ENCODE measurements at places on chromosomes 6 and 20. TPM values are rescaled to one million over a fixed set of nuclear protein-coding genes. Genes with fewer than 3 reads are reported as not detected.

GRCh38 chr20:25081065-25081729 is 744 bp downstream of the VSX1 start:
- peak; percentile 78 for DNase-seq

- no peak for DNase-seq
These were observed 236.2 kb upstream of the TAB2 start for GRCh38 chr6:149081281-149081680.

DNA sequence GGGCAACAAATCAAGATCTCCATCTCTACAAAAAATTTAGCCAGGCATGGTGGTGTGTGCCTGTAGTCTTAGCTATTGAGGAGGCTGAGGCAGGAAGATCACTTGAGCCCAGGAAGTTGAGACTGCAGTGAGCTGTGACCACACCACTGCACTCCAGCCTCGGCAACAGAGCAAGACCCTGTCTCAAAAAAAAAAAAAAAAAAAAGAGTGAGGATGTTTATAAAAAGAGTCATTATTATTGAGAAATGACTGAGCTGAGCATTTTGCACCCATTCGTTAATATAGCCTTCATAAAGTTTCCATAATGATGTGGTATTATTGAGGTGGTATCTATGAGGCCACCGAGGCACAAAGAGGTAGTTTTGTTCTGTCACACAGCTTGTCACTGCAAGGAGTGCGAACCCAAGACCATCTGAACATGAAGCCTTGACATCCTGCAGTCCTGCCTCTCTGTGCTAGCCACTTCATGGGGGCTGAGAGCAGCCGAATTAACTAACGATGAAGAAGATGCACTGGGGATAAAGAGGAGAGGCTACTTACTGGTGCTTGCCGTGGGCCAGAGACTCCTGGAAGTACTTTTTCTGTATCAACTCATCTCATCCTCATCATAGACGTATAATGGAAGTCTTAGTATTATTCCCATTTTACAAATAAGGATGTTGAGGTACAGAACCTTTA is 175.5 kb downstream of the BCAS1 start:
- DNase-seq = no peak

Gene TPX2
- 161 TPM for total RNA-seq

Gene KCNS1
- total RNA-seq = 0.99 TPM

All from H9 (cell line).